ENCODE measurements at places on chromosomes 7 and 10.

- DNase-seq, result no peak
Observed at GRCh38 chr7:98130959-98131358, 24.3 kb downstream of the LMTK2 start.

DNA sequence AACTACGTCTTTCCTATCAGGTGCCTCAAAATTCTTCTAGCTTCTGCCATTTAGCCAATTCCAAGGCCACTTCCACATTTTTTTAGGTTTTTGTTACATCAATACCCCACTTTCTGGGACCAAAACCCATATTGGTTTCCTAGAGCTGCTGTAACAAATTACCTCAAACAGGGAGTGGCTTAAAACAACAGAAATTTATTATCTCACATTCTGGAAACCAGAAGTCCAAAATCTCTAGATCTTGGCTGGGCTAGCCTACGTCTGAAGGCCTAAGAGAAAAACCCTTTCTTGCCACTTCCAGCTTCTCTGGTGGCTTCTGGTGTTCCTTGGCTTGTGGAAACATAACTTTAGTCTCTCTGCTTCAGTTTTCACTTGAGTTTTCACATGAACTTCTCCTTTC lies 85.1 kb upstream of the BMPER start:
- no peak for DNase-seq

GRCh38 chr10:97805096-97805884 lies 33.5 kb upstream of the SFRP5 start:
- no peak for DNase-seq

- no peak for DNase-seq
Observed at GRCh38 chr7:45890902-45891461, 2.7 kb downstream of the IGFBP1 start.

DNA sequence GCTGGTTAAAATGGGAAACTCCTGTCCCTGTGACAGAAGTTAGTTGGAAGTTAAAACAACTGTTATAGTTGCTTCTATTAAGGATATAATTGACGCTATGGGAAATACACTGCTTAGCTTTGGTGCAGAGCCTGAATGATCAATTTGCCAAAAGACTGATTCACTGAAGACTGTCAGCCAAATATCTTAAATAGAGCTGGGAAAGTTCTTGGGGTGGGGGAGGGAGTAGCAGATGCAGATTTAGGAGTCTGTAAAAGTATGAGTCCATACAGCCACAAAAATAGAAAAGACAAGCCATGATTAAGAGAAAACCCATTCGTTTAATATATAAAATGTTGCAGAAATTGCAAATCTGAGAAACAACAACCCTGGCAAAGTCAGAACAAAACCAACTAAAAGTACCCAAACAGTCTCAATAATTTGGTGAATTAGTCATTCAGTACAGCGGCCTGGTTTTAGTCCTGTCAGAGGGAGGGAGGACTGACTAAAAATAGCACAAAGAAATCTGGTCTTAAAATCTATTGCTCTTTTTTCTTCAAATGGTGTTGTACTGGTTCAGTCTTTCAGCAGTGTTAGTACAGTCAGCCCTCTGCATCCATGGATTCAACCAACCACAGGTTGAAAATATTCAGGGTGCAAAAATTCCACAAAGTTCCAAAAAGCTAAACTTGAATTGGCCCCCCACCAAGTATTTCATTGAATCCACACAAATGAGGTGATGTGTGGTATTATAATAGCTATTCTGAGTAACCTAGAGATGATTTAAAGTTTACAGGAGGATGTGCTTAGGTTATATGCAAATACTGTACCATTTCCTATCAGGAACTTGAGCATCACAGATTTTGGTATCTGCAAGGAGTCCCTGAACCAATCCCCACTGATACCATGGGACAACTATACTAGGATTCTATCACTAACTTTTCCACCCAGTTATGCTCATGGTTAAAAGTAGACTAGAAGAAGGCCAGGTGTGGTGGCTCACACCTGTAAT lies 30.0 kb downstream of the STK17A start:
- no peak for DNase-seq

DNA sequence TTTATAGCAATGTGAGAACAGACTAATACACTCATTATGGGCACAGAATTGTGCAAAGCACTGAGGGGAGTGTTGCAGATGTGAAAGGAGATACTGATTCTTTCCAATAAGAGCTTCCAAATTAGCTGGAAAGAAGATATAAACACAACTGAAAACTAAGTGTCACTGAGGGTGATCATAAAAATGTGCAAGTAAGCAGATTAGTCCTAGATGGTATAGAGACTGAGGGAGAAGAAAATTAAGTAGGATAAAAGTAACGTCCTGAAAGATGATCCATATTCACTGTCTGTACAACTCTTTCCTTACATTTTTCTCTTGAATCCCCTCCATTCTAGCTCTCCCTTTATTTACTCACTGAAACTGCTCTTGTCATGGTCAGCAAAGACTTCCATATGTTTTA lies 11.2 kb upstream of the NXPH1 start:
- no peak for DNase-seq

DNA sequence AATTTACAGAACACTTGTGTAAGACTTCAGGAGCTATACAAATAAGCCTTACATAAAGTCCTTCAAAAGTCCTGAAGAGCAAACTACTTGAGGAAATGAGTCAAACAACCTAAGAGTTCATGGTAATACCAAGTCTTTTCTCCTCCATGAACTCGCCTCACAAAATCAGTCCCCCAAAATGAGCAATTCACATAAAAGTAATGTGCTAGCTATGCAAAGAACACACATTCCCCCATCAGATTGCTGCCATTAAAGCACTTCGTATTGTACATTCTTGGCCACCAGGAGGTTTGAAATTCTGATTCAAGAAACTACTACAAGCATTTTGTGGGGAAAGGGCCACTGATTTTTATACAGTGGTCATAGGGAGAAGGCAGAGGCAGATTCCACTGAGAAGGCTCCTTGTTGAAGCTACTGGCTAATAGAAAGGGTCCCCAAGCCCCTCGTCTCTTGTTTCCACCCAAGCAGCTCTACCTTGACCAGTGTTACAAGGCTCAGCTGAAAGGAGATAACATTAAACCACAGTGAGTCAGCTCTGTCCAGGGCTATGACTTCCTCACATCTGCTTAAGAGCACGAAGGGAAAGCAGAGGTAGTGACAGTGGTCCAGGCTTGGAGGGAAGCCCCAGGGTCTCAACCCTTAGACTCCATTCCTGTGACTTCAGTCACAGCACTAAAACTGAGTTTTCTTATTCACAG lies 115.2 kb upstream of the CDK1 start:
- no peak for DNase-seq
